ENCODE measurements at places on chromosomes 13 and 19.

DNA sequence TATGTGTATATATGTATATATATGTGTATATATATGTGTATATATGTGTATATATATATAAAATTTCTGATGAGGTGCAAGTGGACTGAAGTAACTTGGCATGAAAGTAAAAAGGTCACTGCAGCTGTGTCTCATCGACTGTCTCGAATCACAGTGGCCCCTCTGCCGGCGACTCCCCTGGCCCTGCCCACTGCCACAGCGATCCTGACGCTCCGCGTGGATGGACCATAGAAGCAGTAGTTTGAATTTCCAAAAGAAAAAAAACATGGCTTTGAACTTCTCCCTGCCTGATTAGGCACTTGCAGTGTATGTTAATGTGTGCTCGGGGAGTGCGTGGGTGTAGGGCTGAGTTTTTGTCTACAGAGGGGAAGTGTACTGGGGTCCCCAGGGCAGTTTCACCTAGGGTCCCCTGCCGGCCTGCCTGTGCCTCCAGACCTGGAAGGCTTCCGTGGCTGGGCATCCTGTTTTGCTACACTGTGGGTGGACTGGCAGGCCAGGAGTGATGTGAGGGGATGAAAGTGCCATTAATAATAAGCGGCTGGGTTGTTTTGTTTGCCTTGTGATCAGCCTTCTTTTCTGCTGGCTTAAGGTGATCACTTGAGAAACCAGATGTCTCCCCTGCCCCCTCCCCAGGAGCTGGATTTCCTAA is 10.8 kb downstream of the ZIC5 start:
- H3K4me3 ChIP-seq = no peak overlapping the region
- no peak overlapping the region for H3K27ac ChIP-seq
- no peaks in the 10 kb centered on the region for H3K4me1 ChIP-seq
- H3K36me3 ChIP-seq = no peaks in the 10 kb centered on the region
- DNase-seq = no peak
- H3K27me3 ChIP-seq = peaks cover 84% of the 10 kb centered on the region

DNA sequence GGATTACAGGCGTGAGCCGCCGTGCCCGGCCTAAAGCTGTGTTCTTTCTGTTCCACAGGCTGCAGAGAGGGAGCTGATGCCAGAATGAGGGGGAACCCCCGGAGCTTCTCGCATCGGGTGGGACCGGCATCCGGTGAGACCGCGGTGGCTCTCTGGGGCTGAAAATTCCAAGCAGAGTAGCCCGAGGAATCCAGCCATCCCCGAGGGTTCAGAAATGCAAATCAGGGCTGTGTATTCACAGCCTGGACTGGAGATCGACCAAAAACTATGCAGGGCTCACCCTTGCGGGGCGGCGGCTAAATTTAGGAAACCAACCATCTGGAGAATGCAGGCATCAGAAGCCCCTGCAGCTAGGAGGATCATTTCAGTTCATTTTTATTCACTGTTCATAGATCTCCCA is 99.2 kb downstream of the GNG7 start:
- H3K4me1 ChIP-seq = peaks cover 14% of the 10 kb centered on the region
- H3K4me3 ChIP-seq = no peak overlapping the region
- peak; percentile 68 for DNase-seq
- H3K27me3 ChIP-seq = no peaks in the 10 kb centered on the region

GRCh38 chr19:2863816-2864215 is 3.3 kb upstream of the ZNF556 start:
- H3K27ac ChIP-seq = no peak overlapping the region
- no peaks in the 10 kb centered on the region for H3K27me3 ChIP-seq
- no peak for DNase-seq
- no peak overlapping the region for H3K4me3 ChIP-seq

DNA sequence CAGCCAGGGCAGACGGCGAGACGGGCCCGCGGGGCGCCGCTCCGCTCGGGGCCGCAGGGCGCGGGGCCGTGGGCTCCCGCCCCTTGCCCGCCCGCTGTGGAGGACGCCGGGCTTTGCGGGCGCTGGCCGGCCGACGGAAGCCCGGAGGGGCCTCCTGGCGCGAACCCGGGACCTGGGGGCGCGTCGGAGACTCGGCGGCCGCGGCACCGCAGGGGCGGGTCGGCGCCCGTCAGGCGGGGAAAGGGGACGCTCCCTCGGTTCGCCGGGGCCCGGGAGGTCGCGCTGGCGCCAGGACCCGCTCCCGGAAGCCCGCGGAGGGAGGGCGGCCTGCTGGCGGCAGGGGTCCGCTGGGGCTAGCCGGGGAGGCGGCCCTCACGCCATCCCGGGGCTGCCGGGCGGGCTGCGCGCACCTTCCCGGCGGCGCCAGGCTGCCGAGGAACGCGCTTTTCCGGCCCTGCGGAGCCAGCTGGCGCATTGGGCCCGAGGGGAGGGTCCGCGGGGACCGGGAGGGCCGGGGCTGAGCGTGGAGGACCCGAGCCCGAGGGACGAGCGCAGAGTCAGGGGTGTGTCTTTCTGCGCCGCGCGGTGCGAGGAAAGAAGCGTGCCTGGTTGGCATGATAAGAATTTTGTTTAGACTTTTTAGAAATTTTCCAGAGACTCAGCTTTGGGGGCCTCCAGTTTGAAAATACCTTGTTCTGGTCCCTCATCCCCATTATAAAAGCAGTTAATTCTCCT is 511 bp downstream of the GARRE1 start:
- H3K27me3 ChIP-seq = no peaks in the 10 kb centered on the region
- H3K4me3 ChIP-seq = peak overlapping the region; percentile 71
- H3K4me1 ChIP-seq = peaks cover 5% of the 10 kb centered on the region
- peak overlapping the region; percentile 92 for H3K27ac ChIP-seq
- peak; percentile 46 for DNase-seq

- peaks cover 6% of the 10 kb centered on the region for H3K4me1 ChIP-seq
- no peak overlapping the region for H3K4me3 ChIP-seq
- H3K27me3 ChIP-seq = no peaks in the 10 kb centered on the region
- H3K36me3 ChIP-seq = no peaks in the 10 kb centered on the region
- DNase-seq = no peak
- no peak overlapping the region for H3K27ac ChIP-seq
These were observed 21.4 kb downstream of the WDFY2 start for GRCh38 chr13:51605698-51606097.
